ENCODE measurements at places on chromosomes 16 and 17.

- no peak for DNase-seq
Observed at GRCh38 chr16:80029761-80030481, 429.4 kb upstream of the MAF start.

DNA sequence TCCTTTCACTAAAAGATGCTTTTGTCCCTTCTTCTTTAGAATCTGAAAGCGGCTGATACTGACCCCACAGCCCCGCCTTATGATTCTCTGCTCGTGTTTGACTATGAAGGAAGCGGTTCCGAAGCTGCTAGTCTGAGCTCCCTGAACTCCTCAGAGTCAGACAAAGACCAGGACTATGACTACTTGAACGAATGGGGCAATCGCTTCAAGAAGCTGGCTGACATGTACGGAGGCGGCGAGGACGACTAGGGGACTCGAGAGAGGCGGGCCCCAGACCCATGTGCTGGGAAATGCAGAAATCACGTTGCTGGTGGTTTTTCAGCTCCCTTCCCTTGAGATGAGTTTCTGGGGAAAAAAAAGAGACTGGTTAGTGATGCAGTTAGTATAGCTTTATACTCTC is 10.1 kb upstream of the TANGO6 start:
- no peak for DNase-seq

GRCh38 chr16:79317521-79317920 is 283.0 kb downstream of the MAF start:
- DNase-seq, result no peak

- DNase-seq, result no peak
Observed at GRCh38 chr17:27354491-27355081, 60.7 kb downstream of the WSB1 start.

- DNase-seq, result no peak
Observed at GRCh38 chr16:56608876-56609462, 585 bp downstream of the MT2A start.

DNA sequence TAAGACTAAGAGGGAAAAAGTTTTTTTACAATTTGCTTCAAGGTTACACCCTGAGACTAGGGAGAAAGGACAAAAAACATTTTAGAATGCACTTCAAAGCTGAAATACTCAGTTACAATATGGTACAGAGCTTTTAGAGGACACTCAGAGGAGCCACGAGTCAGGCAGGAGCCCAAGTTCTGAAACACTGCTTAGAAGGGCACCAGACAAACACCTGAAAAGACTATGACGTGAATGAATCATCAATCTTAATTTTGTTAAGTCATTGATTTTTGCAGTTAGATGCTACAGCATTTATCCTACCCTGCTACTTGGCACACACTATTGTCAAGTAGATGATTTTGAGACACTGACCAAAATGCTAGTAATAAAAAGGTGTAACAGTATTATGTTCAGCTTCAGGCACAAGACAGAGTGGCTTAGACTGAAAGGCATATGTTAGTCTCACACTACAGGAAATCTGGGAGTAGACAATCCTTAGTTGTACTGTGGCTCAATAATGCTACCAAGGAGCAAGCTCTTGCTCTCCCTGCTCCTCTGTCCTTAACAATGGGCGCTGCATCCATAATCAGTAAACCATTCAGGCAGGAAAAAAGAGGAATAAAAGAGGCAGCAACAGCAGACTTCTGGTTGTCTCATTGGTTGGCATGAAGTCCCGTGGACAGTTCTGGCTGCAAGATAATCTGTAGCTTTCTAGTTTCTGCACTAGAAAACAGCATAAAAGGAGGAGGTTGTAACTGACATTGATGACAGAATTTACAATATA is 151.8 kb downstream of the ABCA8 start:
- DNase-seq, result no peak

Measured in cerebellar nuclear complex (tissue), 1 donor.